ENCODE measurements at places on chromosomes 4 and X. TPM values are rescaled to one million over a fixed set of nuclear protein-coding genes. Genes with fewer than 3 reads are reported as not detected.

DNA sequence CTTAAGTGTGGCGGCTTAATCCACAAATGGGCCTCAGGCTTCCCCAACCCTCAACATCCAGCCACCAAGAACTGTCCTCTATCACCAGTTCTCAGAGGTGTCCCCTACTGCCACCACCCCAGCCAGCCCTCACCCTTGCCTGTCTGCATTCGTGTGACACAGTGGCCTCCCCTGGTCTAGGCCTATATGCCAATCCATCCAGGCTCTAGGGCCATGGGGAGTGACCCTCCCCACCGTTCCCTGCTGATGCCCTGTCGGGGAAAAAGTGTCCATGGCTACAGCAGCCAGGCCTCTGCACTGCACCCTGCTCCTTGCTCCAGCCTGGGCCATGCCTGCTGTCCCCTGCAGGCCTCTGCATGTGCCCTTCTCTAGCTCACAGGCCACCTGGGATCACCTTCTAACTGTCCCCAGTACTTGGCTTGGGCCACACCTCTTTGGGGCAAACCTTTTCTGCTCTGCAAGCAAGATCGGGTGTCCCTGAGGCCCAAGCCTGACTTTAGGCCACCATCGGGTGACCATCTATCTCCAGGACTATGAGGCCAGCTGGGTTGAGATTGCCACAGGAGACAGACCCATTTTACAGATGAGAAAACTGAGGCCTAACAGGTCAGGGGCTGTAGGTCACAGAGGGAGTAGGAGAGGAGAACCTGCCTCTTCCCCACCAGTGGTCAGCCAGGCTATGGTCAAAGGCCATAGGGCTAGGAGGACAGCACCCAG, 75.8 kb downstream of the JAKMIP1 start:
- H3K36me3 ChIP-seq: no peaks in the 10 kb centered on the region
- H3K4me3 ChIP-seq: no peak overlapping the region
- H3K27me3 ChIP-seq: no peaks in the 10 kb centered on the region

- no peak overlapping the region for H3K27ac ChIP-seq
- no peaks in the 10 kb centered on the region for H3K4me1 ChIP-seq
- DNase-seq: no peak
- peaks cover 1% of the 10 kb centered on the region for H3K27me3 ChIP-seq
- H3K4me3 ChIP-seq: no peak overlapping the region
Measured at GRCh38 chr4:150149381-150149780, 71.1 kb downstream of the DCLK2 start.

GRCh38 chr4:78747475-78747922, 28.7 kb upstream of the BMP2K start:
- H3K27ac ChIP-seq: no peak overlapping the region
- DNase-seq: no peak
- no peak overlapping the region for H3K4me3 ChIP-seq
- H3K36me3 ChIP-seq: no peaks in the 10 kb centered on the region

DNA sequence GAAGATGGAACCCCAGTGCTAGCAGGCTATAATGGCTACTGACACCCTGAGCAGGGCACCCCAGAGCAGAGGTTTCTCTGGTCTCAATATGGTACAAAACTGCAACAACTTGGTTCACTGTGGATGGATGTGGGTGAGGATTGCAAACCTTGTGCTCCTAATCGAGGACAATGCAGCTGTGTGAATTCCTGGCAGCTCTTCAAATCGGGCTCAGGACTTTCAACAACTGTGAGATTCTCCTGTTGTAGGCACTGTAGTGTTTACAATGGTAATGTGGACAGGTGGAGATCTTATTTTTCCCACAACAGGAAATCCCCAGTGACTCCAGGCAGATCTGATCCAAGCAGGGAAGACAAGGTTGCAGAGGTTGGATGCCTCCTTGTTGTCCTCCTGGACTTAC, 101.5 kb downstream of the RCHY1 start:
- no peak overlapping the region for H3K27ac ChIP-seq
- no peaks in the 10 kb centered on the region for H3K4me1 ChIP-seq
- H3K27me3 ChIP-seq: peaks cover 10% of the 10 kb centered on the region

DNA sequence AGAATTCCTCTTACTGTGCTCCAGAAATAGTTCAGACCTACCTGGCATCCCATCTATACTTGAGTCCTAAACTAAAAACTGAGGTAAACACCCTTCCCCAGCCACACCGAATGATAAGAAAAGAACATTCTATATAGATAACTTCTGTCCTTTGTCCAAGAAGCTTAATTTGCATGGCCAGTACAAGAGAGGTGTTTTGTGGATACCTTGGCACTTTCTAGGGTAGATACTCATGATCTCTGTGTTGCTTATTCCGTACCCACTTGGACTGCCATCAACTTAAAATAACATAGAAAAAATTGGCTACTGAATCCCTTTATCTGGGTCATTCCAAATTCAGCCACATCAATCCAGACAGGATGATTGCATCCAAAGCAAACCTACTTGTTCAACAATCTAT, 1050.4 kb downstream of the STIM2 start:
- H3K27ac ChIP-seq: no peak overlapping the region
- no peaks in the 10 kb centered on the region for H3K27me3 ChIP-seq
- DNase-seq: no peak
- no peaks in the 10 kb centered on the region for H3K4me1 ChIP-seq
- H3K4me3 ChIP-seq: no peak overlapping the region
- no peaks in the 10 kb centered on the region for H3K36me3 ChIP-seq

The TLR1 gene
- total RNA-seq: 39.6 TPM

GRCh38 chr4:141132709-141133145, 542 bp downstream of the RNF150 start:
- peaks cover 17% of the 10 kb centered on the region for H3K4me1 ChIP-seq
- no peak overlapping the region for H3K27ac ChIP-seq
- DNase-seq: peak; percentile 16
- peak overlapping the region; percentile 84 for H3K4me3 ChIP-seq
- no peaks in the 10 kb centered on the region for H3K36me3 ChIP-seq

The SHOX gene
- not detected for total RNA-seq

DNA sequence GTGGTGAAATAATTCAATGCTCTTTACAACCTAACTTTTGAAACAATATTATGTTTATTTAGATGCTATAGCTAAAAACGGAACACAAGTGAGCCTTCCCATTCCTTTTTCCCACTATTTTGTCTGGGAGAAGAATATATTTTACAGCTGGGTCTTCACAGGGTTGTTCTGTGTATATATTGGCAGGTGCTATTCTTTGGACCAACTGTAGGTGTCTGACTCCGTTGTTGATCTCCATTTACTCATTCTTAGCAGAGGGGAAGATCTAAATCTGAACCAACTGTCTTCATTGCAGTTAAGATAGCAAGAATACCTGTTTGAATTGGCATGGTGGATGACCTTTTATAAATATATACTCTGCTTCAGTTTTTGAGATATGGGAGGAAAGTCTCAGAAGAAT, 257.4 kb downstream of the CFAP299 start:
- no peak overlapping the region for H3K27ac ChIP-seq
- H3K27me3 ChIP-seq: no peaks in the 10 kb centered on the region
- no peak for DNase-seq
- H3K4me1 ChIP-seq: peaks cover 2% of the 10 kb centered on the region

DNA sequence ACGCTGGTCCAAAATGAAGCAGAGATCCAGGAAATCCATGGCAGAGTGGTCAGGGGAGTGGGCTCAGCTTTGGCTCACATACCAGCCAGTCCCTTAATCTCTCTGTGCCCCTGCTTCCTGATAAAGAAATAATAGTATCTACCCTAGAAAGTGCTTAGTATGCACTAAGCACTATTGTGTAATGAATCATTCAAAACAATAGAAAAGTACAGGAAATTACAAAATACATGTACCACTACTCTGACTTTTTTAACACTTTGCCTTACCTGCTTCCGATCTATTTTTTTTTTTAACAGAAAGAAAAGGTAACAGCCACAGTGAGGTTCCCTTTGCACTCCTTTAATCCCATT, 49.9 kb downstream of the TBC1D9 start:
- H3K27ac ChIP-seq: peak overlapping the region; percentile 56
- no peaks in the 10 kb centered on the region for H3K27me3 ChIP-seq
- no peak overlapping the region for H3K4me3 ChIP-seq
- H3K36me3 ChIP-seq: peaks cover 23% of the 10 kb centered on the region

GRCh38 chr4:109801895-109802319, at the start of gene CFI:
Gene CFI (minus strand): TSS chr4:109801999. CDS start chr4:109801971, 28 bp downstream.
- no peak within 1 kb of the TSS for H3K4me3 ChIP-seq
- H3K27ac ChIP-seq: no peak within 1 kb of the TSS
- DNase-seq: no peak
- H3K4me1 ChIP-seq: no peaks in the 10 kb centered on the region

The GABRA4 gene
- total RNA-seq: not detected

GRCh38 chr4:121472937-121473721, 92.3 kb upstream of the QRFPR start:
- no peak overlapping the region for H3K27ac ChIP-seq
- peaks cover 2% of the 10 kb centered on the region for H3K4me1 ChIP-seq
- no peak for DNase-seq
- no peak overlapping the region for H3K4me3 ChIP-seq
- H3K36me3 ChIP-seq: no peaks in the 10 kb centered on the region

The TEX13C gene
- total RNA-seq: not detected

The CORIN gene
- total RNA-seq: not detected

The PIN4 gene
- 10.1 TPM for total RNA-seq

DNA sequence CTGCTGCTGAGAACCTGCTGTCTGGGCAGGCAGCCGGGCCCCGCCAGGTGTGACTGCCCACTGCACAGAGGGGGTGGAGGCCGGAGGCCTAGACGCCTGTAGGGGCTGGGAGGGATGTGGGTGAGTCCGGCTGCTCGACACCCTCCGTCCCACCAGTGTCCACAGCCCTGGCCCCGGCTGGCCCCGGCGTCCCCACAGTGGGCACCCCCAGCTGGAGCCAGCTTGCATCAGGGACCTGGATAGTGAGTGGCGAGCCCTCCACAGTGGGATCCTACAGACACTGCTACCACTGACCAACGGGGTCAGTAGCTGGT, 34.7 kb upstream of the SPON2 start:
- DNase-seq: peak; percentile 13
- H3K27me3 ChIP-seq: no peaks in the 10 kb centered on the region
- H3K36me3 ChIP-seq: peaks cover 17% of the 10 kb centered on the region
- peaks cover 26% of the 10 kb centered on the region for H3K4me1 ChIP-seq
- H3K27ac ChIP-seq: no peak overlapping the region
- H3K4me3 ChIP-seq: no peak overlapping the region

DNA sequence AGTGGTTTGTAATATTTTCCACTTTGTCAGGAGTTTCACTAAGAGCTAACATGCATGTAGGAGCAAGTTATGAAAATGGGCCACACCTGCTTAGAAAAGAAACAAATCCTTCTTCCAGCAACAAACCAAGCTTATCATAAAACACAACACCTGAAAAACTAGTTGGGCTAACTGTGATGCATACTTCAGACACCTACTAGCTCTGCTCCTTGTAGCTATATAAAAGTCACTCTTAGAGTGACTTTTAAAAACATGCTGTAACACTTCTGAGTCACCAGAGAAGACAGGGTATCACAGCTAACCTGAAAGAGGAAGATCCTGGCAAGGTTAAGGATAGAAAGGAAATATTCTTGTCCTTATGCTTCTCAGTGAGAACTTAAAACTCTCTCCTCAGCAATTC, 3.6 kb upstream of the SLAIN2 start:
- H3K4me3 ChIP-seq: no peak overlapping the region
- peaks cover 13% of the 10 kb centered on the region for H3K4me1 ChIP-seq
- H3K36me3 ChIP-seq: peaks cover 6% of the 10 kb centered on the region
- H3K27me3 ChIP-seq: no peaks in the 10 kb centered on the region
- no peak for DNase-seq
- H3K27ac ChIP-seq: no peak overlapping the region

The EVC gene
- total RNA-seq: 0.76 TPM

The GABRQ gene
- total RNA-seq: not detected

- DNase-seq: no peak
- no peak overlapping the region for H3K4me3 ChIP-seq
- peaks cover 1% of the 10 kb centered on the region for H3K27me3 ChIP-seq
- H3K36me3 ChIP-seq: no peaks in the 10 kb centered on the region
Measured at GRCh38 chr4:13928214-13928613, 300.7 kb upstream of the BOD1L1 start.

The CYBB gene
- 155 TPM for total RNA-seq

- no peak overlapping the region for H3K4me3 ChIP-seq
- H3K36me3 ChIP-seq: peaks cover 15% of the 10 kb centered on the region
- no peak overlapping the region for H3K27ac ChIP-seq
Measured at GRCh38 chr4:26749867-26750266, 110.8 kb upstream of the STIM2 start.

DNA sequence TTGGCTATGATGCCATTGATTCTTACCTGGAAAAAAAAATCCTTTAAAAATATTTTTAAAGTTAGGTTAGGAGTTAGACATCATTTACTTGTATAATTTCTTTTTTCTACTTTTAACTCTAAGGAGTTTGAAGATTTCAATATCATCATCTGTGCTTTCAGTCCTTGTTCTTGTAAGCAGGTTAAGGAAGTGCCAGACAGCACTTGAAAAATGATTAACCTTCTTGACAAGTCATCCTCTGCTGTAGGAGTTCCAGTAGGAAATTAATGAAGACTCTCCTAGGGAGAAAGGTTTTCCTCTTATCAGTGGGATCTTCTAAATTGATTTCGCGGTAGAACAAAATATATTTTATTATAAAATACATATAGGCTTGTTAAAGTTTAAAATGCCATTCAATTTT, 29.1 kb upstream of the ANAPC4 start:
- no peaks in the 10 kb centered on the region for H3K27me3 ChIP-seq
- no peak for DNase-seq
- H3K4me1 ChIP-seq: peaks cover 4% of the 10 kb centered on the region
- H3K36me3 ChIP-seq: peaks cover 22% of the 10 kb centered on the region

DNA sequence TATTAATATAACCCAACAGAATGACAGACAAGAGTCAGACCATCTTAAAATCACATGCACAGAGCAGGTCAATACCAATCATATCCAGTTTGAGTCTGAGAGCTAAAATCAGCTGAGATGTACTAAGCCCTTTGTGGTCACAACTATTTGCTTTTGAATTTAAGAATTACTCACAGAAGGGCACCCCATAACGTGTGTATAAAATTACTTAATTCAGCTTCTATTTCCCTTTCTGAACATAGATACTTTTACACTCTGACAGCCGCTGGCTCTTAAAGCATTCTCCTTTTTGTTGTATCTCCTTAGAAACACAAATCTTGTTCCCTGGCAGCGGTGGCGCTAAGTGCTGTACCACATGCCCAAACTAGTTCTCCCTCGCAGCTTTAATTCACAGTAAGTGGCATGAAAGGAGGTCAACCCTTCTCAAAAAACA, 14.8 kb upstream of the PPARGC1A start:
- no peaks in the 10 kb centered on the region for H3K4me1 ChIP-seq
- no peaks in the 10 kb centered on the region for H3K27me3 ChIP-seq
- no peak overlapping the region for H3K4me3 ChIP-seq
- DNase-seq: no peak
- H3K36me3 ChIP-seq: no peaks in the 10 kb centered on the region

DNA sequence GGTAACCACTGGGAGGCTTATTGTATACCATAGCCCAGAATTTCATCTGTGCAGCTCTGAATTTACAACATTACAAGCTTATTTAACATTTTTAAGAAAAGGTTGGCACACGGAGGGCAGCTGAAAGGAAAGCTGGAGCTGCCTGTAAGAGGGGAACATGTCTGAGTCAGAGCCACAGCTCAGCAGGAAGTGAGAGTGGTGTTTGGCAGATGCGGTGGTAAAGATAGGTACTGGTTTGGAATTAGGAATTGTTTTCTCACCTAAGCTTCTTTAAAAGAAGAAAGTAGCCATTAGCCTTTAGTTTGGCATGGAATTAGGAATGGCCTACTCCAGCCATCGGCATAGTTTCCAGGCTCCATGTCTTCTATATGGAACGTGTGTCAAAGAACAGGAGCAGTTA, 172.5 kb upstream of the ANXA3 start:
- DNase-seq: no peak
- H3K4me3 ChIP-seq: no peak overlapping the region
- H3K27ac ChIP-seq: no peak overlapping the region
- no peaks in the 10 kb centered on the region for H3K36me3 ChIP-seq
- no peaks in the 10 kb centered on the region for H3K4me1 ChIP-seq
- H3K27me3 ChIP-seq: no peaks in the 10 kb centered on the region
